Heart right ventricle (tissue), 16 donors: ENCODE measurements at places on chromosomes 1 and 21. TPM values are rescaled to one million over a fixed set of nuclear protein-coding genes. Genes with fewer than 3 reads are reported as not detected.

DNA sequence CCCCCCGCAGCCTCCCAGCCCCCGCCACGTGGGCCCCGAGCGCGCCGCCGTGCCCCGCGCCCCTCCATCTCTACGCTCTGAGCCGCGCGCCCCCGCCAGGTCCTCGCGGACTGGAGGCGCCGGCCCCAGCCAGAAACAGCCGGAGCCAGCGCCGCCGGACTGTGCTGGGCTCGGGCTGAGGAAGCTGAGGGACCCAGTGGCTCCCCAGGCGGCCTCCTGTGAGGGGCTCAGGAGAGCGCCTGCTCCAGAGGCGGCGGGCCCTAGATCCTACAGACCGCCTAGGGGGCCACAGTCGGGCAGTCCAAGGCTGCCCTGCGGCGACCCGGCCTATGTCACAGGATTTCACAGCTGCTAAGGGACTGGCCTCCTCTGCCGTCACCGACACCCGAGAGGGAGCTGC lies 82.1 kb downstream of the NENF start:
- DNase-seq, result no peak

GRCh38 chr1:36855699-36856494 lies 178.4 kb downstream of the GRIK3 start:
- DNase-seq, result no peak

GRCh38 chr1:115467196-115467595 lies 129.1 kb upstream of the NGF start:
- DNase-seq, result no peak

DNA sequence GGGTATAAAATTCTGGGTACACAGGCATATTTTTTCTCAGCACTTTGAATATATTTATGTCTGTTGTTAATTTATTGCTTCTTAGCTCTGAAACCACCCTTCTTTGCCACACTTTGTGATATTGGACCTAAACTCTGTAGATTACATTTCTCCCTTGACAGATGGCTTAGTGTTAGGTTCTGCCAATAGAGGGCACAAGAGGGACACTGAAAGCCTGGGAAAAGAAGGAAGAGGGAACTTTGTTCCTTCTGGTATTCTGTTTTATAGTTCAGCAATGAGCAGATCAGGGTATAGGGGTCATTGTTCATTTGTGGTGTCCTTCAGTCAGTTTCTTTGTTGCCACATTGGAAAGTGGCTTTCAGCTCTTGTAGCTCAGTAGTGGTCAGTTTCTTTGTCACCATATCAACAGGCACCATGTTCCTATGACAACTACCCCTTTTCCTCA lies 423.5 kb upstream of the PROX1 start:
- no peak for DNase-seq

- DNase-seq, result no peak
Measured at GRCh38 chr1:36248250-36248894, 24.1 kb downstream of the THRAP3 start.

DNA sequence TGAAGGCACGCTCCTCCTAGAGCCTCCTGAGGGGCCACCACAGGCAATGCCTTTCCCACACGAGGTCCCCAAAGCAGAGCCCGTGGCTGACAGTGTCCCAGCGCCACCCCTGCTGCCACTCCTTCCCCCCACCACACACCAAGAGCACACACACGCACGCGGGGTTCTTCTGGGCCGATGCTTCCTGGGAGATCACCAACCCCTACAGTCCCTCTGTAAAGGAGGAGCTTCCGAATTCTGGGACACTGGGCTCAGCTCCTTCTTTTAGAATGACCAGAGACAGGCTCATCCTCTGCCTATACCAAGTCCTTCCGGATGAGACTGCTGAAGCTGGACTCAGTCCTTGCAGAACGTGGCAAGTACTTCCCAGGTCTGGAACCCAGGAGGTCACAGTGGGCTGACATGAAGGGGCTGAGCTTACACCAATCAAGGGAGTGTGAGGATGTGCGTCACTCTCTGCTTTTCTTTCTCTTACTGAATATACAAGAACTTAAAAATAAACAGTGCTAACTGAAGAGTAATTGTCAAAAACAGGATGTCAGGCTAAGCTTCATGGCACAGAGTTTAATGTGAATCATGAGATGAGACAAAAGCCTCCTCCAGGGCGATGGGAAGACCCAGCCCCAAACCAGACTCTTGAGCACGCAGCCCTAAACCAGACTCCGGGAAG lies 12.7 kb downstream of the SSU72 start:
- DNase-seq, result no peak

DNA sequence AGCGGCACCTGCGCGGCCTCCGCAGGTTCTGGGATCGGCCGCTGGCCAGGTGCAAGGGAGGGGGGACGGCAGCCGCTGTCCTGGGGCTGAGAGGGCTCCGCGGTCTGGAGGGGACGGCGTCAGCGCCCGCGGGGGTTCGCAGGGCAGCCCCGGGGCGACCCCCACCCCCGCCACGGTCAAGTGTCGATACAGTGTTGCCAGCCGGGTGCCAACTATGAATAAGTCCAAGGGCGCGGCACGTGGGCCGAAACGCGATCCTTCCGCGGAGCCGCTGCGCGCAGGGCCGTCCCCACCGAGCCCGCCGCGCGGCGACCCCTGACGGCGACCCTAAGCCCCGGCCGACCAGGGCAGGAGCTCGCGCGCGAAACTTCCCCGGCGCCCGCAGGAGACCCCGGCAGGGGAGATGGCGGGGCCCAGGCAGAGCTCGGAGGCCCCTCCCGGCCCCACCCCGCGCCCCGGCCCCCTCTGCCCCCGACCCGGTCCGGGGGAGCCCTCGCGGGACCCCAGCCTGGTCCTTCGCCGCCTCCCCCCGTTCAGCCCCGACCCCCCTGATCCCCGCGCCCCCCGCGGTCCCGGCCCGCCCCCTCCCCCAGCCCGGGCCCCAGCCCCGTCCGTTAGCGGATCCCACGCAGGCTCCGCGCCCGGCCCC lies 586 bp upstream of the AGPAT3 start:
- no peak for DNase-seq

GRCh38 chr21:26061437-26061836 lies 109.1 kb downstream of the APP start:
- no peak for DNase-seq

Gene PTTG1IP
- 130 TPM for total RNA-seq

Gene TNNI3K
- total RNA-seq, result 63.2 TPM

Gene TNFAIP8L2
- total RNA-seq, result 1.1 TPM

Gene ARV1
- total RNA-seq, result 25.5 TPM

Gene KLHDC7A
- not detected for total RNA-seq
